CD8-positive, alpha-beta memory T cell (primary cell): ENCODE measurements at places on chromosomes 16 and 17. TPM values are rescaled to one million over a fixed set of nuclear protein-coding genes. Genes with fewer than 3 reads are reported as not detected.

Gene LONP2
- total RNA-seq, result 55.7 TPM

Gene C1QTNF8
- total RNA-seq, result not detected

Gene ATP2A3
- 111 TPM for total RNA-seq

- H3K27ac ChIP-seq, result no peak overlapping the region
- H3K4me1 ChIP-seq, result no peaks in the 10 kb centered on the region
- no peak overlapping the region for H3K4me3 ChIP-seq
These were observed 11.5 kb downstream of the SLC46A1 start for GRCh38 chr17:28394337-28395116.
